HL-60 (cell line): ENCODE measurements at places on chromosomes 7 and 10.

- peak; percentile 48 for DNase-seq
Observed at GRCh38 chr7:66557214-66558200, 71.2 kb upstream of the KCTD7 start.

DNA sequence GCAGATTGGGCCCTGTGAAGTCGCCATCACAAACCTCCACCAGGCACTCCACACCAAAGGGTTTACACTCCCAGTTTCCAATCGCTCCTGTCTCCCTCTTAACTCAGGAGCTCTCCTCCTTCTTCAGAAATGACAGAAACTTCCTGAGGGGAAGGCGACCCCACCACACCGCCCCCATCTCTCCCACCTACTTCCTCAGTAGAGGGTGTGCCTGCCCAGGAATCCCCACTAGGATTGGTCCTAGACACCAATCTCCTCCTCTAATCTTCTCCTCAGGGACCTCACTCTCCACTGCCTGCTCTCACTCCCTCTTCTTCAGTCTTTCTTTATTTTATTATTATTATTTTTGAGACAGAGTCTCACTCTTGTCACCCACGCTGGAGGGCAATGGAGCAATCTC lies 5.9 kb upstream of the INSIG1 start:
- DNase-seq, result no peak

DNA sequence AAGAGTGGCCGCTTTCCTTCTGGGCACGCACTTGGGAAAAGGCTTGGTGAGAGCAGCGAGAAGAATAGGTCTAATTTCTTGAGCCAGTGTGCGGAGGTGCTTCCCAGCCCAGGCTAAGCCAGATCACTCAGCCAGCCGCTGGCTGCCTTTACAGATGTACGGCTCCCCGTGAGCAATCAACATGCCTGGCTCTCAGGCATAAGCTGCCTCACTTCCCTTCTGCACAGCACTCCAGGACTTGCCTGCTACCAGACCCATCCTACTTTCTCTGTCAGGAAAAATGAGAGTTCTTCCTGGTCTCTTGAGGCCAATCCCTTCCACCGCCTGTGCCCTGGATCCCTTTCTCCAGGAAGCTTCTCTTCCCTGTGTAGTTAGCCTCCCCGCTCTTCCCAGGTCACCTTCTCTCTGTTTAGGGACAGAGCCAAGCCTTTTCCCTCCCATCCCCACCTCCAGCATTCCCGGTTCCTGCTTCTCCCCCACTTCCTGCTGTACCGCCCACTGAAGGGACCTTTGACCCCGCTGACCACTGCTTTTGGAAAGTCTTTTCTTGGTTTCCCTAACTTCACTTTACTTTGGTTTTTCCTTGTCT lies 1.1 kb upstream of the ACTR3C start:
- DNase-seq, result no peak

DNA sequence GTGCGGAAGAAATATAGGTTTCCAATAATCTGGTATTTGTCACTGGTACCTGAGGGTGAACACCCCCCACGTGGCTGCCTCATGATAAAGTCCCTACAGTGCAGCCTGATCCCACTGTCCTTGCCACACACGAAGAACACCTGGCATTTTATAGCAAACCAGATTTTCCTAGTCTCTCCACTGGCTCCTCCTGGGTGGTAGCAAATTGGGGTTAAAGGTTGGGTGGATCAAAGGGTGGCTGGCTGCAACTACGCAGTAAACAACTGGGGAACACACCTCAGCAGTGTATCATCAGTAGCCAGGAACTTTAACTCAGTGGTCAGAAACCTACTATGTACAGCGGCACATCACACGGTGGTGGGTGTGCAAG lies 10.3 kb downstream of the SEPHS1 start:
- no peak for DNase-seq
